ENCODE measurements at places on chromosomes 7 and 10.

- no peak for DNase-seq
These were observed 5.4 kb downstream of the ATP6V1F start for GRCh38 chr7:128867842-128868623.

- no peak for DNase-seq
These were observed 52.7 kb upstream of the INPP5A start for GRCh38 chr10:132484922-132485321.

- no peak for DNase-seq
These were observed 81.4 kb downstream of the ZNF33B start for GRCh38 chr10:42556931-42557330.

DNA sequence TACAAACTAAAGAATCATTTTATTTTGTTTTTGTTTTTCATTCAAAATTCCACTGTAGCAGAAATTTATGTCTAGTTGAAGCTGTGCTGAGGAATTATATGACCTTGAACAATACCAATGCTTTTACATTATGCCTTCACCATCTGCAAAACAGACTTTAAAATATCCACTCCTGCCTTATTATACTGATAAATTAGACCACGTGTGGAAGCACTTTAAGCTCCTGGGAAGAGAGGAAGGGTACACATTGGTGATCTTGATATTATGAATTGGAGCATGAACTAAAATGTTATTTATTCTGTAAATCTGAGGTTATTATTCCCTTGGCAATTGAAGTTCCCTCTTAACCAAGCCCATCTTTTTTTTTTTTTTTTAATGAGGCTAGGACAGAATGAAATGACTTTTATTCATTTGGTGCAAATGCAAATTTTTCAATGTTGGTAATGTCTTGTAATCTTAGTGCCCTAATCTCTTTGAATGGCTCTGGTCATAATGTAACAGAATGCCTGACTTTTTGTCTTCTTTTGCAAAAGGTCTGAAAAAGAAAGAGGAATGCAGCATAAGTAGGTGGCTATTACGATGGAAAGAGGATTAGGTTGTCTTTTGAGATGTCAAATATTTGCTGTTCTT is 139.9 kb upstream of the COBL start:
- DNase-seq: no peak

GRCh38 chr7:77248154-77248553 is 48.5 kb upstream of the FGL2 start:
- DNase-seq: no peak

GRCh38 chr10:6204063-6204340 is 1.3 kb downstream of the PFKFB3 start:
- DNase-seq: peak; percentile 51

DNA sequence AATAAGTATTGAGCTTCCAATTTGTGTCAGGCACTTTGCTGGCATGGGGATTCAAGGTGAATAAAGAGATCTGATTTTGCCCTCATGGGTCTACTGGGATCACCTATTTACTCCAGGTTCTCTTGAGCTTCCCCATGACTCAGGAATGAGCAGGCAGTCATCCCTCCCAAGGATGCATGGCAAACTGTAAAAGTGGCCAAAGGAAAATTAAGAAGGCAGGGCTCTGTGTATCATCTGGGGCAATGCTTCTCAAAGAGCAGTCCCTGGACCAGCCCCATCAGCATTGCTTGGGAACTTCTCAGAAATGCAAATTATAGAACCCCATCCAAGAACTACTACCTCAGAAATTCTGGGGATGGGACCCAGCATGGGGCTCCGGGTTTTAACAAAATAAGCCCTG is 48.7 kb downstream of the WDFY4 start:
- DNase-seq: no peak

DNA sequence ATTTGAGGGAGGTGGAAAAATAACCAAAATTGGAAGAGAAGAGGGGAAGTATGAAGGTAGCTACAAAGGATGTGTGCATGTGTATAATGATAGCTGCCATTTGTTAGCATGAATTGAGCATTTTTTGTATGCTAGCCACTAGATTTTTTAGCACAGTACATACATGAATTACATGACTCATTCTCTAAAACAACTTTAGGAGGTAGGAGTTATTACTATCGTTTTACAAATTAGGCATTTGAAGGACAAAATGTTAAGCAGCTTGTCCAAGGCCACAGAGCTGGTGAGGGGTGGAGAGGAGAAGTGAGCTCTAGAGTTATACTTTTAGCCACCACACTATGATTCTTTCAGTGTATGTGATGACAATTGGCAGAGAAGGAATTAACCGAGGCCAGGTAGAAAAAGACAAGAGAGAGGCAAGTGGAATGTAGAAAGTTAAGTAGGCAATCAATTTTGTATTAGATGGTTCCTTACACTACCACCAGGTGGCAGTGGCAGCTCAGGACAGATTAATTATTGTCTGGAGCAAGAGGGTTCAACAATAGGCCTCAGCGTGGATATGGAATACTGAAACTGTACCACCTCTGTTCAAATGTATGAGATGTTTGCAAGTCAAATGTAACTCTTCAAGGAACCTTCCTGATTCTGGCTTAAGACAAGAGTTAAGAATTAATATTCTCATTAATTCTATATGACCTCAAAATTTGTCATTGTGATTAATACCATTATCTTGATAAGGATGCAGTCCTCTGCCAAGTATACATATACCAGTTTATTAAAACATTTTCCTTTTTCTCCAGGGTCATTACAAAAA is 128.0 kb downstream of the MBL2 start:
- DNase-seq: peak; percentile 50

GRCh38 chr7:40015790-40016296 is 65.8 kb downstream of the CDK13 start:
- DNase-seq: peak; percentile 72

DNA sequence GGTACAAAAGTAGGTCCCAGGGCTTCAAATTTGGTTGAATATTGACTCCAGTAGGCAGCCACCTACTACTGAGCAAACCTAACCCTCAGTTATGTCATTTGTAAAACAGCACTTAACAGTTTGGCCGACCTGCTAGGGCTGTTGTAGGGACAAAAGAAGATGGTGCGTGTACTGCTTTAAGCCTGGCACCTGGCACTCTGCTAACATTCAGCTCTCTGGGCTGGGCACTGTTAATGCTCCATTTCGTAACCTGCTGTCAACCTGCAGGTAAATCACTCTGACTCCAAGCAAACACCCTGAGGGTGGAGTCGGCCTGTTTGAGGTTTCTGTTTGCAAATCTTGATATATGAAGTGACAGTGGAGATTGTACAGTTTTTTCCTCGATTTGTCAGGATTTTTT is 7.2 kb downstream of the ZKSCAN1 start:
- no peak for DNase-seq

DNA sequence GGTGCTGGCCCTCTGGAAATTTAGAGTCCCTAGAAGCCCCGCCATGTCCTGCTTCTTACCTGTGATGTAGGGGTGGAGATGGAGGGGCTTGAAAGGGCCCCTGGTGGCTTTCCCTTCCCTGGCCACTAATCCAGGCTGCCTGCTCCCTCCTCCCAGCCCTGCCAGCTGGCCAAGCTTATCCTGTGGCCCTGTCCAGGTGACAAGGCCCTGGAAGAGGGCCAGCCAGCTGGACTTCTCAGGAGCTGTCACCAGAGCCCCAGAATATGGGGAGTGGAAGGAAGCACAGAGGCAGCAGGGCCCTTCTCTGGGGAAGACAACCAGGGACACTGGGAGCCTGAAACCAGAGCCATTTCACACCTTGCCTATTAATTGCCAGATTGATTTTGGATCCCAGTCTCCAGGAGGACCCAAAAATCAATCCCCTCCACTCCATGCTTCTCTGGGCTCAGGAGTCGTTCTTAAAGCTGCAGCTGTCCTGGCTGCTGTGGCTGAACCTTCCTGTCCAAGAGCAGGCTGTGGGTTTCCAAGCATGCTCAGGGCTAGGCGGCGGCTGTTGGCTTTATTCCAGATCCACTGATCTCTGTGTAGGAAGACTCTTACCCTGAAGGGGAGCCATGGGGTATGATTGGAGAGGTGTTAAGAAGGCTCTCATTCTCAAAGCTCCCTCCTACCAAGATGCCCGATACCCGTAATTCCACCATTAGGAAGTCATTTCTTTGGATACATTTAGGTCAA is 52.6 kb upstream of the PCBD1 start:
- DNase-seq: peak; percentile 6

GRCh38 chr10:81135851-81136250 is 598.1 kb downstream of the SH2D4B start:
- DNase-seq: no peak

DNA sequence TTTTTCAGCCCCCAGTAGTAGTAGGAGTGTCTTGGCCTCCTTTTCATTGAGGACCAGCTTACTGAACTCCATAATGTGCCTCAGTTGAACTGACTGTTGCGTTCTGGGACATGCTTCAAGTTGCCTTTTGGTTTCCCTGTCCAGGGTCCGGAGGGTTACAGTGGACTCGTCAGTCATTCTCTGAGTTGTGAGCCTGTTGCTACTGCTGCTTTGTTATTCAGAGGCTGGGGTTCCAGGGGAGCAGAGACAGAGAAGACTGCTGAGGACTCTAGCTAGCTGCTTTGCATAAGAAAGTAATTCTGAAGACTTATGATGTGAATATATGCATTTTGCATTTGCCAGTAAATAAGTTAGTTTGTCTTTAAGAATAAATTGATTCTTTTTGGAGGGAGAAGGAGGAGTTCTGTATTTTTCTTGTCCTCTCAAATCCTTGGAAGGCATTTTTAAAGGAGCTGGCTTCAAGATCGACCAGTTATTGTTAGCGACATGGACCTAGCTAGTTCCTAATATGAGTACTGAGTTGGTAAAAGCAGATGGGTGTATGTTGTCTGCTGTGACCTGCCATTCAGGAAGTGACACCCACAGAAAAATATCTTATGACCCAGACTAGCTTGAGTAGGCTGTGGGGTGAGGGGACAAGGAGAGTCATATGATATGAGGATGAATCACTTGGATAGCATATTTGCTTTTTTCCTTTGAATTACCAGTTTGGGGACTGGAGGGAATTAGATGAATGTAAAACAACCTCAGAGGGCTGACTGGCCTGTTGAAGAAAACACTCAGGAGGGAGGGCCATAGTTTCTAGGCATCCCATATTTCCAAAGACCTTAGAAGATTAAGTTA is 8.3 kb downstream of the PI4K2A start:
- peak; percentile 92 for DNase-seq

DNA sequence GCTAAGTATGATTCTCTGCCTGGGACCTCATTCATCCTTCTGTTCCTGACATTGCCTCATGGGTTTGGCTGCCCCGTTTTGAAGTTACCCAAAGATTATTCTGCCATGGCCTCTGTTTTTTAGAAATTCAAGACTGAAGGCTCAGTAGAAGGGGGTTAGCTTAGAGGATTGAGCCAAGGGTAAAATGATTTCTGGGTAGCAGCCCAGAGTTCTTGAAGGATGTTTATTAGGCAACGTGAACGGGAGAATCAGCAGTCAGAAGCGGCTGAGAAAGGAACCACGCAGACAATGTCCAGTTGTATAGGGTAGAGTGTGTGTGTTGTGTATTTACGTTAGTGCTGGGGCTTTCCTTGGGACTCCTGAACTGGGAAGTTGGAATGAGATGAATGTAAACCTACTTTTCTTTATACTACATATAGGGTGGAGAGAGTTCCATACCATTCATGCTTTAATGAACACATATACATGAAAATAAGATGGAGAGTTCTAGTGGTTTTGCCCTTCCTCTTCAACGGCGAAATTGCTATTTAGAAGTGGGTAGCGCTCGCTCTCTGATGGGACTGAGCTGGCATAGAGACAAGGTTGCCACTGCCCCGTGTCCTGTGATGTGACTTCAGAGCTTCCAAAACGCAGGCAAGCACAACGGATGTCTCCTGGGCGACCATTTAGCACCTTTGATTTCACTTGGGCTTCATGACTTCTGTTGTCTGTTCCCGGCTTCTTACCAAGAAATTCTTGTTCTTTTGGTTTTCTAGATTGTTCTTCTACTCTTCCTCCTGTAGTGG is 35.0 kb upstream of the IL15RA start:
- no peak for DNase-seq

DNA sequence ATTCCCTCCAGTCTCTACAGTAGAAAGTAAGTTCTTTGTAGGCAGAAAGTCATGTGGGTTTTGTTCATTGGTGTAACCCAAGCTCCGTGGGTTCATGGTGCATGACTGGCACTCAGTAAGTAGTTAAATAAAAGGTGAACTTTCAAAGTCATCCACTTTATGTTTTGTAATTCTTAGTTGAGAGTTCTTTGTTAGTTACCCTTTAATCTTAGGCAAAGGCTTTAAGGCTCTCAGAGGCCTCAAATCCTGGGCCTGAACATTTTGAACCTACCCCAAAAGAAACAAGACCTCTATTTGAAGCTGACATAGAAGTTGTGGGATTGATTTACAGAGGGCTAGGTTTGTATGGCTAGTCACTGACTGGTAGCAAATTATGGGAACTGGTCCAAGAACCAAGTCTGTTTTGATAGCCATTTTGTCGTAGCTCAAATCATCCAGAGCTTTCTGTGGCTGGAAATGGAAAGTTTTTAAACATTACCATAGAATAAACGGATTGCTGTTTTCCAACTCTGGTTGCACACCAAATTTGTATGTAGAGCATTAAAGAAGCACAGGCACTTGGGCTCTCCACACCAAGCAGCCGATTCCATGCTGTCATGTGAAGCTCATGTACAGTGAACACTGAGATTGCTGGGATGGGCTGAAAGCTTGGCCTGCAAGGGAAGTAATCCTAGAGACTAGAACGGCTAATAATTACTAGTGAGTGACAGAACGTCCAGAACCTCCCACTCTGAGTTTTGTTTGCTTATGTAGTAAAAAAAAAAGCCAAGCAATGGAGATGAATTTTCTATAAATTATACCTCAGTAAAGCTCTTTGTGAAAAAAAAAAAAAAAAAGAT is 53.5 kb downstream of the DENND11 start:
- DNase-seq: peak; percentile 44

DNA sequence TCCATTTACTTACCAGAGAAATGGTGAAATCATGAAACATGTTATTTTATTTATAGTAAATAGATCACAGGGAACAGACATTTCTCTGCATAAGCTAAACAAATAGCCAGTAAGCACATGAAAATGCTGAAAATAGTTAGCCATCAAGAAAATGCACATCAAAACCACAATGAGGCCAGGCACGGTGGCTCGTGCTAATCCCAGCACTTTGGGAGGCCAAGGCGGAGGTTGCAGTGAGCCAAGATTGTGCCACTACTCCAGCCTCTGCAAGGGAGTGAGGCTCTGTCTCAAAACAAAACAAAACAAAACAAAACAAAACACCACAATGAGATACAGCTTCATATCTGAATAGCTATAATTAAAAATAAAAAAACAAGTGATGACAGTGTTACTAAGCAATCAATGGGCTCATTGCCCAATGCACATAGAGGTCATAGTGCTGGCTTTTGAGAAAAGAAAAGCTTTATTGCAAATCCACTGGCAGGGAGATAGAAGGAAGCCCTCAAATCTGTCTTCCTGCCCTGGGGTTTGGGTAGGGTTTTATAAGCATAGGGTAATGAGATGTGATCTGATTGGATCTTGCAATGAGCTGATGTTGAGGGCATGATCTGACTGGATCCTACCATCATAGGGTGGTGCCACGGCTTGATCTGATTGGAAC is 16.2 kb downstream of the CSTF2T start:
- no peak for DNase-seq
